NCI-H2107 (cell line): ENCODE measurements at places on chromosomes 5 and 9.
A peak's percentile ranks its signal among the peaks of the same experiment; 100 is the strongest.

DNA sequence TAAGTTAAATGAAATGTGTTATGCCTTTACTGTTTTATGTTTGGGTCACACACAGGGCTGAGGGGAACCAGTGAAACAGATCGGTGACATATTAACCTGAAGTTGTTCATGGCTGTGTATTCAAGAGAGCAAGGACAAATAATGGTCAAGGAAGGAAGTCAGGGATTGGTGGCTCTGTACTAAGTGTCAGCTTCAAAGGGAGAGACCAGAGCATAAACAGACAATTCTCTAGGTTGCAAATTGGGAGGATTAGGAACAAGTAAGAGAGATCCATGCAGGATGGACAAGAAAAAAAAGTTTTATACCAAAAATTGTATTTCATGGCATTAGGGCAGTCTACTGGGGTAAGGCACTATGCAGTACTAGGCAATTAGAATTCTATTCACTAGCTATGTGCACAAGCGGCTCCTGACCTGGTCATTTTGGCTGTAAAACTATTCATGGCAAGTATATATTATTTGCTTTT, 156.3 kb downstream of the PLPPR1 start:
- no peak for DNase-seq

GRCh38 chr5:58795327-58795726, 212.5 kb downstream of the RAB3C start:
- DNase-seq: no peak

DNA sequence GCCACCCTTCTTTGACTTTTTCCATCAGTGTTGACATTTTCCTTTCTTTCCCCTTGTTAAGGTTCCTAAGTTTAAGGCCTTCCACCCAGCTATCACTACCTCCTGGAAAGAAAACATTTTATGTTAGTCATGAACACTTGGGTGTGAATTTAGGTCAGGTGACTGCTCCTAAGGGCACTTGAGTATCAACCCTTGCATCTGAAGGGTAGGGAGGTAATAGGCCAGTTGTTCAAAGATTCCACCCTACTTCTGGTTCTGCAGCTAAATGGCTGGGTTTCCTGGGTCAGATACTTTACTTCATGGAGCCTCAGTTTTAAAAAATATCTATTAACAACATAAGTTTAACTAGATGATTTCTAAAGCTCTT, 49.1 kb upstream of the OSMR start:
- DNase-seq: no peak

DNA sequence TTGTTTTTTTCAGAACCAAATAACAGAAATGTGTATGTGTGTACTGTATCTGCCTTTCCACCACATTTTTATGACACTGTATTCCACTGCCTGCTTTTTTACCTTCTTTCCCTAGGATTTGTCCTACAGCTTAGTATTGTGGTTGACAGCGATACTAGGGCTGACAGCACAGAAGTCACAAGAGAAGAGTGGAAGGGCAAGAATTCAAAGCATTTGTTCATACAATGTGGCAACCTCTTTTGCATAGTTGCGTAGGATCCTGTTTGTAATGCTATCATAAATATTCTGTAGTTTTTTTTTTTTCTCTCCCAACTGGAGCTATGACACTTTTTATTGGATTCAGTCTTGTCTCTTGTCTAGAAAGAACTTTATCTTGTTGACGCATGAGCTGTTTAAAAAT, 5.6 kb upstream of the BNIP1 start:
- no peak for DNase-seq

GRCh38 chr5:116614603-116614920, 39.9 kb upstream of the SEMA6A start:
- DNase-seq: no peak

GRCh38 chr5:113059232-113060040, 82.8 kb downstream of the DCP2 start:
- DNase-seq: no peak

DNA sequence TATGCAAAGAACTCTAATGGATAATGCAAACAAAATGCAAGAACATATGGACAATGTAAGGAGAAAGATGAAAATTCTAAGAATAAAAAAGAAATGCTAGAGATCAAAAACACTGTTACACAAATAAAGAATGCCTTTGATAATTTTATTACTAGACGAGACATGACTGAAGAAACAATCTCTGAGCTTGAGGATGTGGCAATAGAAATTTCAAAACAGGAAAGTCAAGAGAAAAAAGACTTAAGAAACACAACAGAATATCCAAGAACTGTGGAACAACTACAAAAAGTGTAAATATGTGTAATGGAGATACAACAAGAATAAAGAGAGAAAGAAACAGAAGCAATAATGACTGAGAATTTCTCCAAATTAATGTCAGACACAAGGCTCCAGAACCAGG, 140.5 kb upstream of the ACOT12 start:
- DNase-seq: no peak

GRCh38 chr9:4389003-4389402, 89.1 kb upstream of the GLIS3 start:
- no peak for DNase-seq

DNA sequence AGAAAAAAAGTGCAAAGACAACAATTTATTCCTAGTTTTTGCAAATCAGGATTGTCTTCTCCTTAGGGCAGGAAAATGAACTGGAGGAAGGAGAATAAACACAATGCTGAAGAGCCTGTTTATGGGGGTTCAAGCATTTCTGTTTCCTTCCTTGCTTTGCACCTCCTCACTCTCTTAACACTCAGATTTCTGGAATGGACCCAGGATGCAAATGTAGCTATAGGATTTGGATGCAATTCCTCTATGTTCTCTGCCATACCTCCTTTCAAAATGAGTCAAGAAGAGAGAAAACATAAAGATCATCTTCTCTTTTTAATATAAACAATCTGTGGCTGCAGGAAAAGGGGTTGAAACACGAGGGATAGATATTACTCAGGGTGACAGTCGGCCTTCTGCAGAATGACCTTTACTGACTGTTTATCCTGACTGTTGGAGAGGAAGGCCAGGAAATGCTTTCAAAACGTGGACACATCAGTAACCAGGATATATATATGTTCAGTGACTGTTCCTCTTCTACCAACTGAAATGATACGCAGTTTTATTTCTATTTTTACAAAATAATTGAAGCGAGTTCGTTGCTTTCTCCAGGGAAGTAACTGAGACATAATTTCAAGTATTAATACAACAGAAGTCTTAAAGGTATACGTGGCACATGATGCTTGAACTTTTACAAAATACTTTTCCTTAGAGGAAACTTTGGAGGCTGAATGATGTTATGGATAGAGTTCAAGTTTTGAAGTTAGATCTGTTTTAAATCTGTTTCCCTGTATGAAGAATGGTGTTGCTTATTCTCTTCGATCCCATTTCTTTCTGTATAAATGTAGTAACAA, 44.4 kb downstream of the ACTBL2 start:
- DNase-seq: no peak

DNA sequence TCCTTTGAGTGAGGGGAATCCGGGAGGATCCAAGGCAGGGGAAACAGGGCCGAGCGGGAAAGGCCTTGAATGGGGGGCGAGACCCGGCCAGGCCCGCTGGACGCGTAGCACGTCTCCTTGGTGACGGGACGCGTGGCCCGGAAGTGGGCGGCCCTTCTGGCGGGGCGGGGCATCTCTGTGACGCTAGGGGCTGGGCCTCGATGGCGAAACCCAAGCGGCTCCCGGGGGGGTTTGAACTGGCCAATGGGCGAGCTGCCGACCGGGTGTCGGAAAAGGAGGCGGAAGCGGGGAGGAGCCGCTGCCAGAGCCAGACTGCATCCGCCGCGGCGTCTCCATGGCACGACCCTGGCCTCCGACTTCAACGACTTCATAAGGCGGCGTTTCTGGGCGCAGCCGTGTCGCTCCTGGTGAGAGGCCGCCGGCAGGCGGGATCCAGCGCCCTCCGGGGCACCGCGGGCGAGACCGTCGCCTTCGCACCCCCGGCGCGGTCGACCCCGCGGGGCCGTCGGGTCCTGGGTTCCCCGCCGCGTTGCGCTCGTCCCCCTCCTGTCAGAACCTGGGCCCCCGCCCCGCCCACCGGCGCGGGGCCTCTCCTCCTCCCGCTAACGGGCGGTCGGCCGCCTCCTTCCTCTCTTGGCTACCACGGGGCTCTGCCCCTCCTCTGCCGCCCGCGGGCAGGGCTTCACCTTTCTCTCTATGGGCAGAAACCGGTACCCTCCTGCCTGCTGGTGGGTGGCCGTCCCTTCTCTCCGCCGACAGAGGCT, at the start of gene ODF2:
TSS of gene ODF2 (plus strand) at position 158 of the 764 bp plus-strand sequence. CDS start at position 244, 86 bp downstream.
- peak; percentile 95 for DNase-seq

- no peak for DNase-seq
These were observed 4.4 kb downstream of the ABL1 start for GRCh38 chr9:130839132-130840111.

- DNase-seq: no peak
These were observed 31.6 kb downstream of the TLE4 start for GRCh38 chr9:79603222-79603920.

DNA sequence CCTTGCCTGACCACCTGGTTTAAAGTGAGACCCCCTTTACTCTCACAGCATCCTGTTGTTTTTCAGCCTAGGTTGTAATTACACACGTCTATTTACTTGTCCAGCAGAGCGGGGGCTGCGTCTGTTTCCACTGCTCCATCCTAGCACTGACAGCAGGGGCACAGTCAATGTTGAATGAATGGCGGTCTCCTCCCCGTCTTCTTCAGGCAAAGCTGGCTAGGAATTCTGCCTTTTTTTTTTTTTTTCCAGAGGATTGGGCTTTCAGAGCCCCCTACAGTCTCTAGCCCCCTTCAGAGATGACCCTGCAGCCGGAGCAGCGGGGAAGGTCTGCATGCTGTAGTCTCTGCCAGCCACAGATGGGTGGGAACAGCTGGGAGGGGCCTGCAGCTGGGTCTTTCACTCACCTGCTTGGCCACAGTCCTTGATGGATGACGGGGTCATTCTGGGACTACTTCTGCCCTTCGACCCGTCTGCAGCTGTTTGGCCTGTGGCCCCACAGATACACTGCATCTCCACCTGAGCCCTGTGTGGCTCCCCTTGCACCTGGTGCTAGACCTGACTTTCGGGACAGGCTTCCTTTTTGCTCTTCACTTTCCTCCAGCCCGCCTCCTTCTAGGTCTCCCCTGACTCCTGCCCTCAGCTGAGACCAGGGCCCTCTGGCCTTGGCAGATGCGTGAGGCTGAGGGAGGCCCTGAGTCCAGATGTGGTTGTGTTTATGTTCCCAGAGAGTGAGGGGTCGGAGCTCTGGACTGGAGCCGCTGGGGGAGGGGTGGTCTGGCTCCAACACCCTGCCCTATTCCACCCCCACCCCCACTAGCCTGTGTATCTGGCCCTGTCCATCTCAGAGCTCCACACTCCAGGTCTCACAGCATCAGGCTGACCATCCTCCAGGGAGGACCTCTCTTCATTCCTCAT, 8.0 kb downstream of the PITX1 start:
- no peak for DNase-seq

DNA sequence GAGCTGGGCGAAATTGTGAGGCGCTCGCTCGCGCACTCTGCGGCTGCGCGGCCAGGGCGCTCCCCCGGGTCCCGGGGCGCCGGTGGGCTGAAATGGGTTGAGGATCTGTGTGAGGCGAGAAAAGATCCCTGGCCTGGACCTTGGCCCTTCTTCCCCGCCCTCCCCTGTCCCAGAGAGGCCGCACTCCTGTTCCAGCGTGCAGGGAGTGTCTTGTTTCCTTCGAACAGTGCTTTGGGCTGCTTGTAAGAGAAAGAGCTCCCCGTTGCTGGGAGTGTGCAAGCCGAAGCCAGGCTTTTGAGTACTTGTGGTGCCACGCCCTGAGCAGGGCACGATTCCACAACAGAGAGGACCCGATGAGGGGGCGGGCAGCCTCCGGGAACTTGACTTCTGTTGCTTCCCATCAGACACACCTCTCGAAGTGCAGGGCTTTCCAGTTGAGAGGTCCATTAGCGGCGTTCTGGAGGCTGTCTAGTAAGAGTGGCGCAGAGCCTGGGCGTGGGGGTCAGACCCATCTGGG, 535 bp downstream of the DOLPP1 start:
- DNase-seq: no peak

- no peak for DNase-seq
These were observed 74.5 kb downstream of the COL5A1 start for GRCh38 chr9:134716067-134716466.

- no peak for DNase-seq
These were observed 144.2 kb upstream of the COL5A1 start for GRCh38 chr9:134497283-134497860.

DNA sequence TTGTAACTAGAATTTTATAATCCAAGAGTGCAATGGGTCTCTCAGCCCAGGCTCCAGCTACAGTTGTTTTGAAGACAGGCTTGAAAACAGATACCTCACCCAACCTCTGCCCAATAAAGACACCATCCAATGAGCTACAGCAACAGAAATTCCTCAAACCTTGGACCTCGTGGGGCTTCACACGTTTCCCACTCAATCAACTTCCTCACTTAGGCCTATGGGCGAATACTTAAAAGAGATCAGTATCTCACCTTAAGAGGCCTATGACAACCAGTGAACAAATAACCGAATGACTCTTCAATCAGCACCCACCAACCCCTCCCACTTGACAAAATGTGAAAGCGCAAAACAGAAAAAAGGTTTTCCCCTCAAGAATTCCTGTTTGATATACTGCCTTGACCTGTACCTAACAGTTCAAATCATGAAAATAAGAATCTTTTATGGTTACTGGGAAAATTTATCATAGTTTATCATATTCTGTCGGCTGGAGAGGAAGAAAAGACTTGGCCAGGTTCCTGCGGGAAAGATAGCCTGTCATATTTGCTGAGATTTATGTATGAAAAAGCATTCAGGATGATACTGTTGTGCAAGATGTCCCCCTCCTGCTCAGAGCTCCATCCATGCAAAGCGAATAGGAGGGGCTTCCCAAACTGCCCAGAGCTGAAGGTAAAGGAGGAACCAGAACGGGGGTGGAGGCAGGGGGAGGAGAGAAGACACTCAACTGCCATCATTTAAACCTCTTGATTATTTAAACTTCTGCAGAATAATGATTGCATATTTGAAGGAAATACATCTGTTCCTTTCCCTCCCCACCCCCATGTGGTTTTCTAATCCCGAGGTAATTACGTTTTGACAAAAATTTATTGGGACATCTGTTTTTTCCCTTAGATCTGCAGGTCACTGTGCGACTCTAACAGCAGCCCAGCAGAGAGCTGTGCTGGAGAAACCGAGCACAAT, 256.3 kb downstream of the NFIB start:
- no peak for DNase-seq

GRCh38 chr5:41772785-41773442, 97.3 kb downstream of the OXCT1 start:
- DNase-seq: no peak

- DNase-seq: no peak
These were observed 20.9 kb upstream of the SLC31A2 start for GRCh38 chr9:113129884-113130283.

DNA sequence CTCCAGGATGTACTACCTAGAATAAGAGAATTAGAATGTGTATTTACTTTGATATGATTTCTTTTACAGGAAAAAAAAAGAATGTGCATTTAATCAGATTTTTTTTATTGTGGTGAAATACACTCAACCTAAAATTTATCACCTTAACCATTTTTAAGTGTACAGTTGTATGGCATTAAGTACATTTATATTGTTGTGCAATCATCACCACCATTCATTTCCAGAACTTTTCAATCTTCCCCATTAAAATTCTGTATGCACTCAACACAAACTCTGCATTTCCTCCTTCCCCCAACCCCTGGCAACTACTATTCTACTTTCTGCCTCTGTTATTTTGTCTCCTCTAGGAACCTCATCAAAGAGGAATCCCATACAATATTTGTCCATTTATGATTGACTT, 66.0 kb upstream of the APC start:
- no peak for DNase-seq
